ENCODE measurements at places on chromosomes 3 and 15.

DNA sequence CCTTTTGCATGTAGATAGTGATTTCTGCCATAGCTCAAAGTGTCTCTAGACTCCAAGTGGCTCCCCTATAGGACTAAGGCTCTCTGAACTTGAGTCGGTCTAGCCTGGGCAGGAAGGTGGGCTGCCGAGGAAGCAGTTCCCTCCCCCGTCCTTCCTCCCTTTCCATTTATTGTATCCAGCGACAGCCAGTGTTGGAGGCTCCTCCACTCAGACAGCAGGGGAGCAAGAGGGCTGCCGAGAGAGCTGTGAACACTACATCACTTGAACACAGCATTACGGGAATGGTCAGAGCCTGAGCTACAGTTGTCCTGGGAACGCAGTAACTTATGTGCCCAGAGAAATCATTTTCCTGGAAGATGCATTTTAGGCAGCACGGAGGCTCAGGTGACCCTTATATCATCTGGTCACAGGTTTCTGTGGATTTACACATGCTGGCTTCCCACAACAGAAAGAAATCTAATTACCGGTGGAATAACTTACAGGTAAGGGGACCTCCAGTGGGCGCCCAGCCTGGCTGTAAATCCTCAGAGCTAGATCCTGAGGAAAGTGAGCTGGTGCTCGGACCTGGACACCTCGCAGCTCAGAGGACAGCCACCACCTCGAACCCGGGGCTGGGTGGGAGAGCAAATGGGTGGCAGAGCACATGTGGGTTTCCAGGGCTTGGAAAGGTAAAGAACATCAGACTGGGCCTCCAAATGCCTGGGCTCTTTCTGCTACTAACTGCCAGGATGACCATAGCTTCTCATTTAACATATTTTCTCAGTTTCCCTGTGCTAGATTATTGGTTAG, 197.1 kb downstream of the UACA start:
- DNase-seq = no peak

GRCh38 chr15:73767806-73768501, 14.8 kb upstream of the INSYN1 start:
- DNase-seq = no peak

- no peak for DNase-seq
Observed at GRCh38 chr3:187954873-187955586, 198.9 kb upstream of the LPP start.

- no peak for DNase-seq
Observed at GRCh38 chr3:93931597-93932229, 42.0 kb downstream of the PROS1 start.

DNA sequence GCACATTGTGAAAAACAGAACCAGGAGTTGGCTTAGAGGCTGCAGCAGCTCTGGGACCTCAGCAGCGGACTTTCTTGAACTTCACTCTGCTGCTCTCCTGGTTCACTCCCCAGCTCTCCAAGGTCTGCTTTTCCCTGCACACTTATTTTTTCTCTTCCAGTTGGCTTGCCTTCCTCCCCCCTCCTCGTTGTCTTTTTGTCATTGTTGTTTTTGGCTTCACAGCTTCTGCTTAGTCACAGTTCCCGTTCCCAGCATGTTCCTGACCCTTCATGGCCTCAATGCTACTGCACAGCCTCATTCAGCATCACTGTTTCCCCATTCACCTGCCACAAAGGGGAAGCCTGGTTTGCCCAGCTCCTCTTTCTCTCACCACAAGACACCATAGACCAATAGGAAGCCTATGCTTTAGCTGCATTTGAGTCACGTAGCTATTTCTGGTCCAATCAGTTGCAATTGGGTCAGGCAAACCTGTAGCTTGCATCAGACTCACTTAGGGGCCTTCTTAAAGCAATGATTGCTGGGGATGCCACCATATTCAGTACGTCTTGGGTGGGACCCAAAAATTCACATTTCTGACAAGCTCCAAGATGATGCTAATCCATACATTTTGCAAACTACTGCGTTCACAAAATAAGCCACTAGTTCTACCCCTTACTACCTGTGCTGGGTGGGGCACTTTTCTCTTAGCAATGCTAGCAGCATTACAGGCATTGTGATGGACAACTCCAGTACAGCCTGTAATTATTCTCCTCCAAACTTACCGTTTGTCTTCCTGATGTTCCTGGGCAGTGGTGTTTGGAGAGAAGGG, 7.8 kb upstream of the SUMF1 start:
- DNase-seq = peak; percentile 70

- no peak for DNase-seq
Observed at GRCh38 chr15:31343831-31344230, 17.2 kb downstream of the KLF13 start.

DNA sequence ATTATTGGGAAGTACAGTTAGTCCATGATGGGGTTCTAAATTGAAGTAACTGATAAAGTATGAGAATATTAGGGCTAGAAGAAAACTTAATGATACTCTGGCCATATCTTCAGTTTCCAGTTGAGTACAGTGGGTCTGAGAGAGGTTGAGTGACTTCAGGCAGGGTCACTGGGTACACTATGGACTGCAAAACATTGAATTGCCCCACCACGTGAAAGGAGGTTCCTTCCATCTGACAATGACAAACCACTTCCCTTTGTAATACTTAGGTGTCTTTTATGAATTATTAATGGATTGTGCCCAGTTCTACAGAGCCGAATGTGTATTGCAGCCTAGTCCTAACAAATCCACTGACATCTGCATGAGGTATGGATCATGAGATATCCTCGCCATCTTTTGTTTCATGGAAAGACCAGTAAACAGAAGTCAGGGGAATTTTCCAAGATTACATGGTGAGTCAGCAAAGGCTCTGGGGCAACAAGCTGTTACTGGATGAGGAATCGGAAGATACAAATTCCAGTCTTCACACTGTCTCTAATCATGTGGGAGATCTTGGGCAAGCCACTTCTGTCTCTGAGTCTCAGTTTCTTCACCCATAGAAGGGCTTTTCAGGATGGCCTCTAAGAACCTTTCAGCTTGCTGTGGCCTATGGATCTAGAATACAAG, 66.5 kb upstream of the BCL6 start:
- no peak for DNase-seq

DNA sequence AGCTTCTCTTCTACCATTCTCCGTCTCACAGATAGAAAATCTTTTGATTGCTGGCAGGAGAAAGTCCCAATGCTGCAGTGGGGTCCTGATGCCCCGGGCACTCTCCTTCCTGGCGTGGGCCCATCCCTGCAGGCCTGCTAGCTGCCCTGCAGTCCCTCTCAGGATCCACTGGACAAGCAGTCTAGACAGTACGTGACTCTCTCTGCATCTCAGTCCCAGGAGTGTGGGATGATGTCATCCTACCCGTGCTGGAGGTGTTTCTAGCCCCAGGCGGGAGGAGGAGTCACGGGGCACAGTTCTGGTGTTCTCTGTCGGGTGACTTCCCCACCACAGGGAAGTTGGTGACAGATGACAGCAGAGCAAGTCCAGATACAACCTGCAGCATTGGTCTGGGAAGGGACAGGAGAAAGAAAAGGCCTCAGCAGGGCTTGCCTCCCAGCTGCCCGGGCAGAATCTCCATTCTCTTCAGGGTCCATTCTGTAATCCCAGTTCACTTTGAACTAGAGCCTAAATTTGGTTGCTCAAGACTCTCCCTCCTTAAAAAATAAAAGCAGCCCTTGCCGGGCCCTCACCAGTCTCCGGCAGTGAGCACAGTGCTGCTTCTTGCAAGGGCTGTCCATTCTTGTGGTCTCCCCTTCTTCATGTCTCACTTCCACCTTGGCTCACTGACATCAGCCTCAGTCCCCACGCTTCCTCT, 30.6 kb downstream of the SLC28A1 start:
- peak; percentile 88 for DNase-seq

DNA sequence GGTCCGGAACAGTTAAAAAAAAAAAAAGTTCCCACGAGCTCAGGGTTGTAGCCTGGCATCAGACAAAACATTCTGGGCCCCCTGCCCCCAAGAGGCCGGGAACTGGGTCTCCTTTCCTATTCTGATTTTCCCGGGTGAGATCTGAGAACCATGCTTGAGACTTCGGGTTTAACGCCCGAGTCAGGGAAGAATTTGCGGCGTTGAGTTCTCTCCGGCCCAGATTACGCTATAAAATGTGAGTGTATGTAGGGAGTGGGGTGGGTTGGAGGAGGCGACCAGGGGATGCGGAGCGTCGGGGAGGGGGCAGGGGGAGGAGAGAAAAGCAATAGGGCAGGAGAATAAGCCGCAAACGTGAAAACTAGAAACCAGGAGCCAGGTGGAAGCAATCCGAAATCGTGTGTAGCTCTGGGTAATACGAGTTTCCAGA, 2.7 kb downstream of the ZIC1 start:
- no peak for DNase-seq

GRCh38 chr15:92006186-92007028, 152.9 kb downstream of the SLCO3A1 start:
- no peak for DNase-seq
